ENCODE measurements at places on chromosomes 6 and 20.

DNA sequence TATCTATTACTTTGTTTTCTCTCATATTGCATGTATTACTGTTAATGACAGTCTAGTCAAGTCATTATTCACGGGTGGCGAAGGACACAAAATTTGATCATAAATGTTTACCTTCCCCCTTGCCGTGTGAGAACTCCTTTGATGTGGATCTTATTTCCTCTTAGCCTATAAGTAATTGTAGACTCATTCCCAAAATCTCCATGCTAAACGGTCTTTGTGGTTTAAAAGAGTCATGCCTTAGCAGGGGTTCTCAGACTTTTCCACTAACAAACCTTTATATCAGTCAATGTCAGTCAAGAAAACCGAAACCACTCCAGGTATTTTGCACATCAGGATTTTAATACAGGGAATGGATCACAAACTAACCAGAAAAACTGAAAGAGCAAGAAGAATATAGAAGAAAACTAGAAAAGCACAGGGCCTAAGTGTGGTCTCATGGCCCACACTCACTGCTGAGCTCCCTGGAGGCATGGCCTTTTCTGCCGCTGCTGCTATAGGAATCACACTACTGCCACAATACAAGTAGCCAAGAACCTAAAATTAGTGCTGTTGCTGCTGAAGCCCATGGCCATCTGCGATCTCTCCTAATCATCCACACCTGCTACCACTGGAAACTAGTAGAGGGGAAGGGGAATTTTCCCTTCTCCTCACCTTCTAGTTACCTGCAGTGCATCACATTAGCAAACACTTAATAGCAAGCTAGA is 186.0 kb upstream of the POU3F2 start:
- DNase-seq, result no peak

- no peak for DNase-seq
These were observed 17.2 kb upstream of the QKI start for GRCh38 chr6:163397326-163397725.

DNA sequence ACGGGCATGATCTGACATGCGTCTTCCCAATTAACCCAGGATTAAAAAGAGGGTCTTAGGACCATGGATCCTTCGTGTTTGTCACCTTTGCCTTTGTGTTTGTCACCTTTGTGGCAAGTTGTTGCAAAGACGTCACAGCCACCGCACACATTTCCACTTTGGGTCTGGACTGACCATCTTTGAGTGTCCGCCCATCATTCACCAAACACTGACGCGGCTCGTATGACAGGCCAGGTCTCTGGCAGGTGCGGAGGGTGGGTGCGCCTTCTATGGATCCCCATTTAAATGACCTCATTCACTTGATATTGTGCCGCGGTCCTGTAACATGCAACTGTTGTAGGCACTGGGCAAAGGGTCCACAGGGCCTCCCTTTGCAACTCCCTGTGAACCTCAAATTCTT is 404.1 kb downstream of the TAF4 start:
- DNase-seq, result no peak

DNA sequence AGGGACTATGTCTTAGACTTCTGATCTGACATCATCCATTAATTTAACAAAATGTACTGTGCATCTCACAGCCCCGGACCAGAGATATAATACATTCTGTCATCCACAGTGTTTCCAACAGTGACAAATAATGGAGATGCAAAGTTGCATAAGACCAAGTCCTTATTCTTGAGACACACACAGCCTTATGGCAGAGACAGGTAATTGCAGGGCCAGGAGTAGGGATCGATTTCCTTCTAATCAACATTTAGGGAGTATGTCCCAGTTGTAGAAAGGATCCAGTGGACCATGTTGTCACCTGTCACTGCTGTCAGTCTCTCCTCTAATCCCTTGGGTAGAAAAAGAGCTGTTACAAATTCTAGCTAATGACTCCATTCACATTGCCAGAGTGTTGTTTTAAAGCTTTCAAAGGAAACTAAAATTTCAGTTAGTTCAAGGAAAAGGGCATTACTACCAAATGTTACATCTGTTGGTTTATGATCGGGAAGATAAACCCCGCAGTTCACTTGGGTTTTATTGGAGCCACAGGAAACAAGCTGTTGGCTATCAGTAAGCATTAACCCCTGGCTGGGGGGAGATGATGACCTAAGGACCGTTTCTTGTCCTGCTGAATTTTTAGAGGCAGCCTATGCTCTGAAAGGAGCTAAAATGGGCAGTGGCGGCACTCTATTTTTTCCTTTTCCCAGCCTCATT is 111.4 kb upstream of the ATXN1 start:
- DNase-seq, result peak; percentile 86

DNA sequence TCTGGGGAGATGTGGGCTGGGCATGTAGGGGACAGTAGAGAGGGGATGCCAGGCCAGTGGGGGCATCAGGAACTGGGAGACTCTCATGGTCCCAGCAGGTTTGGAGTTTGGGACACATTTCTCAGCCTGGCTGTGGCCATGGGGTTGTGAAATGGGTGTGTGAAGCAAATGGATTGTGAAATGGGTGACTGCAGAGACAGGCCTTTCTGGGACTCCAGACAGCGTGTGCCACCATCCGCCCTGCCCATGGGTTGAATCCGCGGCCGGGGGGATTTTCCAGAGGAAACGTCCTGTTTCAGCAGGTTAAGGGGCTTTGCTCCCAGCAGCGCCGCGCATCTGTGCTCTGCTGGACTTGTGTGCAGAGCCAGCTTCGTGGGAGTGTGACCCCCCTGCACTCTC is 3.7 kb upstream of the PMEPA1 start:
- peak; percentile 35 for DNase-seq

Measured in hematopoietic multipotent progenitor cell treated with erythropoietin and hydrocortisone succinate and interleukin-3 and kit ligand, for 4 days (in vitro differentiated cells).